ENCODE measurements at places on chromosomes 4 and X. TPM values are rescaled to one million over a fixed set of nuclear protein-coding genes. Genes with fewer than 3 reads are reported as not detected.

Gene PDE6B
- 16.8 TPM for total RNA-seq

Gene RTL5
- total RNA-seq: 8.2 TPM

- no peak for DNase-seq
- H3K27me3 ChIP-seq: no peaks in the 10 kb centered on the region
- peaks cover 3% of the 10 kb centered on the region for H3K4me1 ChIP-seq
- H3K4me3 ChIP-seq: no peak overlapping the region
- H3K36me3 ChIP-seq: no peaks in the 10 kb centered on the region
- peak overlapping the region; percentile 17 for H3K27ac ChIP-seq
These were observed 200.3 kb downstream of the PDGFC start for GRCh38 chr4:156771171-156771837.

Gene CMC4
- 18.6 TPM for total RNA-seq

Gene CENPU
- total RNA-seq: 21.2 TPM

DNA sequence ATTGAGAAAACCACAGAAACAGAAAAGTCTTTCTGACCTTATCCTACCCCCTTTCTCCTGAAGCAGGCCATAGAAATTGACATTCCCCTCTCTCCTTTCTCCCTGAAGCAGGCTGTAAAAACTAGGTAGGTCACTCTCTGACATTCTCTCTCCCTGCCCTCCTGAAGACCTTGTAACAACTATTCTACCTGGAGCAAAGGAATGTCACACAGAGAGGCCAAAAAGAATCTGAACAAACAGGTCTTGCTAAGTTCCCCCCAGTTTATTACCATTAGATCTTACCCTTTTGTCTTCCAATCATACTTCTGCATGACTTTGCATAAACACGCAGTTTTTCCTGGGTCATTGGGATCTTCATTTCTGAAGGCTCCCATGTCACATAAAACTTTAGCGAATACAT is 198.3 kb upstream of the GYPA start:
- no peaks in the 10 kb centered on the region for H3K36me3 ChIP-seq
- H3K4me1 ChIP-seq: no peaks in the 10 kb centered on the region
- DNase-seq: no peak
- H3K4me3 ChIP-seq: no peak overlapping the region
- no peaks in the 10 kb centered on the region for H3K27me3 ChIP-seq

DNA sequence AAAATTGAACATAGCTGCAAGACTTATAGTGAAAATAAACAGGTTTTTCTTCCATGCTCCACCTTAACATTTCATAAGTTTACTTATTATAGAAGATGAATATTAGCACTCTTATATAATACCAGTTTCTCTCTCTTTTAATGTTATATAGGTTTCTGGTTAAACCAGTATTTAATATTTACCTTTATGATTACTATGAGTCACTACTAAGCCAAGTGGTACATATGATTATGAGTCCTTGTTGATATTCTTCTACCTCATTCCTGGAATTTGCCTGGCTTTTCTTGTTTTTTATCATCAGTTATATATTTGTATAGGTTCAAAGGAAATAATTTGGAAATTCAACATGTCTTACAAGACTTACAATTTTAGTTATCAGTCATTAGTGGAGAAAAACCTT is 89.9 kb upstream of the MAOA start:
- no peak for DNase-seq
- H3K4me1 ChIP-seq: no peaks in the 10 kb centered on the region
- H3K36me3 ChIP-seq: no peaks in the 10 kb centered on the region
- H3K27me3 ChIP-seq: no peaks in the 10 kb centered on the region

GRCh38 chrX:71604141-71604540 is 14.2 kb downstream of the CXCR3 start:
- H3K4me3 ChIP-seq: no peak overlapping the region
- no peak overlapping the region for H3K27ac ChIP-seq
- H3K4me1 ChIP-seq: no peaks in the 10 kb centered on the region
- H3K36me3 ChIP-seq: peaks cover 23% of the 10 kb centered on the region

GRCh38 chr4:170801771-170802170 is 712.0 kb upstream of the AADAT start:
- H3K36me3 ChIP-seq: no peaks in the 10 kb centered on the region
- no peak overlapping the region for H3K4me3 ChIP-seq
- no peaks in the 10 kb centered on the region for H3K4me1 ChIP-seq
- no peaks in the 10 kb centered on the region for H3K27me3 ChIP-seq

GRCh38 chr4:25637581-25638220 is 17.9 kb upstream of the SLC34A2 start:
- no peak overlapping the region for H3K4me3 ChIP-seq
- no peaks in the 10 kb centered on the region for H3K36me3 ChIP-seq
- H3K27ac ChIP-seq: no peak overlapping the region
- no peaks in the 10 kb centered on the region for H3K27me3 ChIP-seq

DNA sequence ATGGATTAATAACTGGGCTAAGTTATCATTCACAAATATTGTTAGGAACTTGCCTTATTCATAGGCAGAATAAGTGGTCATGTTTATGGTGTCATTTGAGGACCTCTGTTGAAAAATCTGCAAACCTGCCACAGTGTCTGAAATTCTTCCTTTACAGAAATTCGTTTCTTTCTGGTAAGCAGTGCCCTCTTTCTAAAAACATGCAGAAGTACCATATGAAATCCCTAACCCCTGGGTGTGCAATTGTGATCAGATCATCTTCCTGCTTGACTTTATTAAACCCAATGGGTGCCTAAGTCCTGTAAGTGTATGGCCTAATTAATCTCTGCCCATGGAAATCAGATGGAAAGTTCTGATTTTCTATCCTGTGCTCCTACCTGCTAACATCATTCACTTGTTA is 4.4 kb upstream of the HTATSF1 start:
- H3K36me3 ChIP-seq: no peaks in the 10 kb centered on the region
- H3K27me3 ChIP-seq: peaks cover 6% of the 10 kb centered on the region
- H3K4me1 ChIP-seq: peaks cover 3% of the 10 kb centered on the region

- H3K36me3 ChIP-seq: no peaks in the 10 kb centered on the region
- no peaks in the 10 kb centered on the region for H3K4me1 ChIP-seq
- no peaks in the 10 kb centered on the region for H3K27me3 ChIP-seq
- no peak for DNase-seq
- H3K27ac ChIP-seq: no peak overlapping the region
These were observed 59.0 kb upstream of the AFF2 start for GRCh38 chrX:148441387-148441786.

Gene DDX53
- total RNA-seq: not detected

DNA sequence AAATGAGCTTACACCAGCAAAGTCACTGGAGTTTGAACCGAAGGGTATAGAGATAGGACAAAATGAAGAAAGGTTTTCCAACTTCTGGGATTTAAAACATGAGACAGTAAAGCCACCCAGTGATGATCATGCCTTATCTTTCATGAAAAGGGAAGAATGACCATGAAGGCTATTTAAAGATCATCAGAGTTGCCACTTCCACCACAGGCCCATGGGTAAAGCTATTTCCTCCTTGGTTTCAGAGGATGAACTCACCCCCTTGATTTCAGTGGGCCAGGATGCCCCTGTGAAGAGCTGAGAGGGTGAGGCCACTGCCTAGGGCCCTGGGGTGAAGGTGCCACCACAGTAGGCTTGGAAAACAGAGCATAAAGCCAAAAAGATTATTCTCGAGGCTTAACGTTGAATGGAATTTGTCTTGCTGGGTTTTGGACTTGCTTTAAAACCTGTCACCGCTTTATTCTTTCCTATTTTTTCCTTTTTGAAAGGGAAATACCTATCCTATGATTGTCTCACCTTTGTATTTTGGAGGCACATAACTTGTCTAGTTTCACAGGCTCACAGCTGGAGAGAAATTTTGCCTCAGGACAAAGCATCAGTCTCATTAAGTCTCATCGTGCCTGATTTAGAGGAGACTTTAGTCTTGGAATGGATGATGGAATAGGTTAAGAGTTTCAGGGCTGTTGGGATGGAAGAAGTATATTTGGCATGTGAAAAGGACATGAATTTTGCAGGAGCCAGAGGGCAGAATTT is 254.0 kb downstream of the SNCA start:
- H3K27me3 ChIP-seq: peaks cover 3% of the 10 kb centered on the region
- no peak overlapping the region for H3K27ac ChIP-seq
- no peaks in the 10 kb centered on the region for H3K4me1 ChIP-seq

Gene DAPP1
- 5.7 TPM for total RNA-seq

Gene UGT2B11
- total RNA-seq: not detected

Gene SSX3
- total RNA-seq: not detected

Gene TRPC3
- total RNA-seq: 4.8 TPM

Gene CTAG2
- total RNA-seq: not detected

- no peaks in the 10 kb centered on the region for H3K27me3 ChIP-seq
- H3K4me1 ChIP-seq: no peaks in the 10 kb centered on the region
- H3K27ac ChIP-seq: no peak overlapping the region
- no peak overlapping the region for H3K4me3 ChIP-seq
These were observed 98.8 kb upstream of the CASK start for GRCh38 chrX:42022158-42022557.

Gene FAT4
- 75.4 TPM for total RNA-seq

- H3K36me3 ChIP-seq: no peaks in the 10 kb centered on the region
- no peak for DNase-seq
- H3K27me3 ChIP-seq: no peaks in the 10 kb centered on the region
- H3K27ac ChIP-seq: no peak overlapping the region
- peaks cover 26% of the 10 kb centered on the region for H3K4me1 ChIP-seq
These were observed 32.3 kb upstream of the IRF2 start for GRCh38 chr4:184506527-184507121.

GRCh38 chrX:44227991-44228390 is 115.5 kb downstream of the EFHC2 start:
- no peak overlapping the region for H3K4me3 ChIP-seq
- H3K4me1 ChIP-seq: no peaks in the 10 kb centered on the region
- H3K36me3 ChIP-seq: no peaks in the 10 kb centered on the region

Gene PDZD4
- total RNA-seq: 57.0 TPM

GRCh38 chr4:100981447-100982204 is 365.7 kb downstream of the PPP3CA start:
- H3K36me3 ChIP-seq: no peaks in the 10 kb centered on the region
- H3K27me3 ChIP-seq: no peaks in the 10 kb centered on the region
- H3K4me1 ChIP-seq: no peaks in the 10 kb centered on the region

- no peak for DNase-seq
- H3K27me3 ChIP-seq: no peaks in the 10 kb centered on the region
- H3K27ac ChIP-seq: no peak overlapping the region
- H3K4me3 ChIP-seq: no peak overlapping the region
- no peaks in the 10 kb centered on the region for H3K4me1 ChIP-seq
- no peaks in the 10 kb centered on the region for H3K36me3 ChIP-seq
These were observed 4.4 kb upstream of the PRDX4 start for GRCh38 chrX:23662853-23663252.

DNA sequence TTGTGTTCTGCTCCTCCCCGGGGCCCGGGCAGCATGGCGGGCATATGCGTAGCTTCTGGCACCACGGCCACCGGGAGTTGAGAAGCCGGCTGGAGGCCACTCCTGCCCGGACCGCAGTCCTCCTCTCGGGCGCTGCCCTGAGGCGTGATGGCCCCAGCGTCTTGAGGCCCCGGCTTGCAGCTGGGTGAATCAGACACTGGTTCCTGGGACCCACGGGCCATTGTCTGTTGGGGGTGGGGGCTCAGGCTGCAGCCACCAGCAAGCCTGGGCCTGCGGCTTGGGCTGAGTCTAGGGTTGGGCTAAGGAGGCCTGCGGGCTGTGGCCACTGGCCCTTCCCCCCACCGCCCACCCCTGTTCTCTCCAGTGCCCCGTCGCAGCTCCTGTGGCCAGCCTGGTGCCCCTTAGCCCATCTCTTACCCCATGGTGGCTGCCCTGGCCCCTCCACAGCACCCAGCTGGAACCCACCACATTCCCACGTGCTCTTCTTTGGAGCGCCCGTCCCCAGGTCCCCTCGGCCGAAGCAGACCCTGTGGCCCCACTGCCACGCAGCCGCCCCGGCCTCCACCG is 6.7 kb upstream of the UVSSA start:
- H3K27me3 ChIP-seq: no peaks in the 10 kb centered on the region
- DNase-seq: no peak
- H3K4me1 ChIP-seq: peaks cover 7% of the 10 kb centered on the region
- peaks cover 54% of the 10 kb centered on the region for H3K36me3 ChIP-seq

DNA sequence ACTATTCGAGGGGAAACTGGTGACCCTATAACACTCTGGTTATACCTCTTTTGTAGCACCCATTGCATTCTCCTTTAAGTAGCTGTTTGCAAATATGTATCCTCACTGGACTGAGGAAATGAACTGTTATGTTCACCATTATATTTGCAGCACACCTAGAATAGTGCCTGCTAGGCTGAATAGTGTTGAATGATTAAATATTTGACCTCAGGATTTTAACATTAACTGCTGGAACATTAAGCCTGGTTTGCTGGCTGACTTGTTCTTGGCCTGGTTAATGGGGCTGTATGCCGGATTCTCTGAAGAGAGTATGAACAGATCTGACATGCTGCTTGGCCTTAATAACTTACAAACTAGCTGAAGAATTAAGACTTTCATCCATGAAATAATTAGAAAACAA is 80.1 kb downstream of the RS1 start:
- no peaks in the 10 kb centered on the region for H3K4me1 ChIP-seq
- H3K27me3 ChIP-seq: no peaks in the 10 kb centered on the region
- no peak overlapping the region for H3K4me3 ChIP-seq
- H3K27ac ChIP-seq: no peak overlapping the region

Gene CCNB3
- 0.40 TPM for total RNA-seq

Gene OTC
- total RNA-seq: 0.30 TPM

DNA sequence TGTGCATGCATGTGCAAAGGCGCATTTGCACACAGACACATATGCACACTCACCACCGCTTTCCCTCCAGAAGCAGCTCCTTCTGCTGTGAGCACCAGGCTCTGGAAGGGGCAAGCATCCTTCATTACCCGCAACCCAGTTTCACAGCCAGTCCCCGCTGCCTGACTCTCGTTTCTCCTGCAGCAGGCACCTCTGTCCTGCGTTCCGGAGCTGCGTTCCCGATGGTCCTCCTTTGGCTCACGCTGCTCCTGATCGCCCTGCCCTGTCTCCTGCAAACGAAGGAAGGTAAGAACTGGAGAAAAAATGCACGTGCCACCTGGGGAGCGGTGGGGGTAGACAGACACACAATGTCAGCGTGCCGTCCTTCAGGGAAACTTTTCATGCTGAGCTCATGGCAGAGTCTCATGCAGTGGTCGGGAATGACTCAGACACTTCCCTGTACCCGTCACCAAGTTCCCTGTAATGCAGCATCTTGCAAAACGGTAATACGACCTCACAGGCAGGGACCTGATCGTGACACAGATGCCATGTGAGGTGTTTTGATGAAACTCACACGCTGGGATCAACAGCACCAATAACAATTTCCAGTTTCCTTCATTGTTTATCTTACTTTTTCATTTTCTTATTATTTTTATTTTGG is 5.1 kb downstream of the IL3RA start:
- H3K4me3 ChIP-seq: no peak overlapping the region
- H3K27ac ChIP-seq: no peak overlapping the region
- H3K36me3 ChIP-seq: peaks cover 25% of the 10 kb centered on the region
- H3K27me3 ChIP-seq: no peaks in the 10 kb centered on the region

GRCh38 chrX:129737916-129738315 is 863 bp upstream of the XPNPEP2 start:
- peaks cover 4% of the 10 kb centered on the region for H3K27me3 ChIP-seq
- H3K4me1 ChIP-seq: peaks cover 6% of the 10 kb centered on the region

Gene DUSP21
- total RNA-seq: not detected

Gene TSPAN7
- total RNA-seq: 185 TPM
